ENCODE measurements at places on chromosomes 2 and 18.

DNA sequence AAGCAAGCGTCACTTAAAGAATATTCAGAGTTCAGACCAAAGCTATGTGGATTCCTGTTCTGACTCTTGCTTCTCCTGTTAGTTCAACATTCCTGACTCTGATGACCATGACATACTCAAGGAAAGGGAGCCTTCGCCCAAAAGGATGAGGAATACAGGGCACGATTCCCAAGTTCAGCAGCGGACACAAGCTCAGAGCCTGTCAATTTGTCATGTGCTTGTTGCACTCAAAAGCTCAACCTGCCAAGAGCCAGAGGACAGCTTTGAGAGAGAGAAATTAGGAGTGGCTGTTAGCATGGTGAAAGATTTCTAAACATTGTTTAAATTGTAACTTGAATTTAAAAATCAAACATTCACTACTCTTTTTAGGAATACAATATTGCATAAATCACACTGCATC, 33.3 kb downstream of the APLF start:
- DNase-seq: no peak

- DNase-seq: no peak
Measured at GRCh38 chr18:41553716-41554115, 401.3 kb upstream of the PIK3C3 start.

DNA sequence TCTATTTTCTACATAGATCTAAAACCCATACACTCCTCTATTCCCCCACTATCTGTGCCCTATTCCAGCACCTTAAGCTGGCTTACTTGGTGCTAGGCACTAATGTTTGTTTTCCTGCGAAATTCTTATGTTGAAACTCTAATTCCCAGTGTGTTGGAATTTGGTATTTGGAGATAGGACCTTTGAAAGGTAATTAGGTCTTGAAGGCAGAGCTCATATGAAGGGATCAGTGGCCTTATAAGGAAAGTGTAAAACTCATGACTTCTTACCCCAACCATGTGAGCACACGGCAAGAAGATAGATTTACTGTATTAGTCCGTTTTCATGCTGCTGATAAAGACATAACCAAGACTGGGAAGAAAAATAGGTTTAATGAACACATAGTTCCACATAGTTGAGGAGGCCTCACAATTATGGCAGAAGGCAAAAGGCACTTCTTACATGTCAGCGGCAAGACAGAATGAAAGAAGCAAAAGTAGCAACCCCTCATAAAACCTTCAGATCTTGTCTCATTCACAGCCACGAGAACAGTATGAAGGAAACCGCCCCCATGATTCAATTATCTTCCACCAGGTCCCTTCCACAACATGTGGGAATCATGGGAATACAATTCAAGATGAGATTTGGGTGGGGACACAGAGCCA, 10.5 kb upstream of the LRATD1 start:
- DNase-seq: no peak

DNA sequence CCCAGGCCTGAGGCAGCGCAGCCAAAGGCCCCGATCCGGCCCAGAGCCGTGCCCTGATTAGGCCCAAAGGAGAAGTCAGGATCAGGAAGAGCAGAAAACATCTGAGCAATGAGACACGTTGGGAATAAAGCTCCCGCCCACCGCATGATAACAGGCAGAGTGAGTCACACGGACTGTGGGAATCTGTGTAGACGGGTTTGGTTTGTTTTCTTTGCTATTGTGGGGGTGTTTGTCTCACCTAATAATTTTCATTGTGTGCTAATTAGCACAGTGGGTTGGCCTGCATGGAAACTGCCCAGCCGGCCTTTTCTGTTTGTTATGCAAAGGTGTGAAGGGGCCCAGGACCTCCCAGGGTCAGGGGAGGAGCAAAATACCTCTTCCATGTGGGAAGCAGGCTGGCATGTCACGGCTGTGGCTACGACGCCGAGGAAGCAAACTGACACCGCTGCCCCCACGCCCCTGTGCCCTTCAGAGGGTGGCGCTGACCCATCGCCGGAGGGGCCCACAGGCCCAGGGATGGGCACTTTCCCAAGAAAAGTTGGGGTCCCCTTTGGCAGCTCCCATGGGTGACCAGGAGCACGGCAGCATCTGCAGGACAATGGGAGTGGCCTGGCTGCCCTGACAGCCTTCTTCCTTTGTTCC, 68.4 kb upstream of the CTDP1 start:
- DNase-seq: no peak

DNA sequence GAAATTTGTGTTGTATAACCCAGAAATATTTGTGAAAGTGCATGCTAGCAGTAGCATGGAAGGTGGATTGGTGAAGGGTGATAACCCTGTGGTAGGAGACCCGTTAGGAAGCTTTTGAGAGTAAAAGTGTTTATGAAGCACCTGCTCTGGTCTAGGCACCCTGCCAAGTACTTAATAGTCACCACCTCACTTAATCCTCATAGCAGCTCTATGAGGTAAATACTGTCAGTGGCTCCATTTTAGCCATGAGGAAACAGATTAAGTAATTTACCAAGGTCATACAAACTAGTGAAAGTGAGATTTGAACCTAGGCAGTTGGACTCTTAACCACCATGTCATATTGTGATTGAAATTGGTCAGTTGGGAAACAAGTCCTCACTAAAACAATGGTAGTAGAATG, 66.8 kb downstream of the TET3 start:
- no peak for DNase-seq

- DNase-seq: no peak
Measured at GRCh38 chr2:183937220-183937619, 661.1 kb upstream of the ZNF804A start.

- no peak for DNase-seq
Measured at GRCh38 chr18:23196119-23197007, 61.1 kb downstream of the CABLES1 start.

DNA sequence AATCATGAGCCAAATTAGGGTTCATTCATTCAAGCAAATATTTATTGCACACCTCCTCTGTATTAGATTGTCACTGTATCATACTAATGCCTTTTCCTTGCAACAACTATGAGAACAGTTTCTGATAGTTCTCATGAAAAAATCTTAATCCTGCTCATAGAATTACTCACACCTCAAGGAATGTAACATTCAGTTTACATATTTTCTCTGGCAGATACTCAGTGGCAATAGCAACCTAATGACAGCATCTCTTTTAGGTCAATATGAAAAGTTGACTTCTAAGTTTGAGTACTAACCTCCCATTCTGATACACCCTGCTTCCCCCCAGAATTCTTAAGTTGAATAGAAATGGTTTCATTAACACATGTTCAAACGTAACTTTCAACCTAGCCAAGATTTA, 132.0 kb downstream of the VWC2L start:
- no peak for DNase-seq

DNA sequence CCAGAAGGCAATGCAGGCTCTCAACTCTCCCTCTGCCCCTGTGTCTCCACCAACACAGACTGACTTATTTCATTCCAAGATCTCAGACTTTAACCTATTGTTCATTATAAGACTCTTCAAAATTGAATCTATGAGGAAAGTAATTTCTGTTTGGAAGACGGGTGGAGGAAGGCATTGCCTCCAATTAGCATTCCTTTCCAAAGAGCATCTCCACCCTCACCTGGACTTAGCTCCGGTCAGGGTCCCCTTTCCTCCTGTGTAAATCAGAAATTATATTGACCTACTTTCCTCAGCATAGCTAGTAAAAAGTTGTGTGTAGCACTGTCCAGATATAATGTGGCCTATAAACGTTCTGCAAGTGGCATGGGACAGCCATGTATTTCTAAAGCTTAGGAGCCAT, 230.4 kb upstream of the ACVR2A start:
- no peak for DNase-seq

DNA sequence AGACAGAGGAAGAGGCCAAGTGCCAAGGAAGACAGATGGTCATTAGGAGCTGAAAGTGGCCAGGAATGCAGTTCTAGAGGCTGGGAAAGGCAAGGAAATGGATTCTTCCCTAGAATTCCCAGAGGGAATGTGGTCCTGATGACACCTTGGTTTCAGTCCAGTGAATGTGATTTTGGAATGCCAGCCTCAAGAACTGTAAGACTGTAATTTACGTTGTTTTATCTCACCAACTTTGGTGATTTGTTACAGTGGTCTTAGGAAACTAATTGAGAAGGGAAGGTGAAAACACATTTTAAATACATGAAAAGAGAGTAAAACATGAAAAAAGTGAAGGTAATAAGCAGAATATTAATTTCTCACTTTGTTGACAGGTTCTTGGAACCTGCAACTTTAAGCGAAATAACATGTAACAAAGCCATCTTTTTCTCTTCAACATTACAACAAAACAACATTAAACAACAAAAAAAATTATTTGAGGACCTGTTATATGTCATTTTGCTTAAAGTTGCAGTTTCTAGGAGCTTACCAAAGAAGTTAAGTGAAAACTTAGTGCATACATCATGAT, 370.2 kb downstream of the METTL4 start:
- no peak for DNase-seq

- no peak for DNase-seq
Measured at GRCh38 chr2:146992466-146992865, 852.4 kb upstream of the ACVR2A start.

- no peak for DNase-seq
Measured at GRCh38 chr2:143083636-143084035, 45.6 kb upstream of the ARHGAP15 start.

DNA sequence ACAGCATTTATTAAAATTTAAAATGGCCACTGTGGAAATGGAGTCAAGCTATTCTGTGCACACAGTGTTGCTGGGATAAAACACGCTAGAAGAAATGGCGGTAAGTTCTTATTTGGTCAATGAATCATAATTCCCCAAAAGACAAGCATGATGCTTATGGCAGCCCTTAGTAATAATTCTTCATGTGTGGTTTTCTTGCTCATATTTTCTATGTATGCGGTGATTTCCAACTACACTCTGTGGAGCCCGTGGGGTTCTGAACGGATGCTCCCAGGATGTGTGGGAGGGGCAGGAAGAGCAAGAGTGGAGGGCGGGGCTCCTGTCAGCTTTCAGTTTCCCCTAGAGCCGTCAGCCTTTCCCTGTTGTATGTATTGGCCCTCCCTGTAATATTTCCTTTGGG, 91.7 kb upstream of the RMDN2 start:
- no peak for DNase-seq

DNA sequence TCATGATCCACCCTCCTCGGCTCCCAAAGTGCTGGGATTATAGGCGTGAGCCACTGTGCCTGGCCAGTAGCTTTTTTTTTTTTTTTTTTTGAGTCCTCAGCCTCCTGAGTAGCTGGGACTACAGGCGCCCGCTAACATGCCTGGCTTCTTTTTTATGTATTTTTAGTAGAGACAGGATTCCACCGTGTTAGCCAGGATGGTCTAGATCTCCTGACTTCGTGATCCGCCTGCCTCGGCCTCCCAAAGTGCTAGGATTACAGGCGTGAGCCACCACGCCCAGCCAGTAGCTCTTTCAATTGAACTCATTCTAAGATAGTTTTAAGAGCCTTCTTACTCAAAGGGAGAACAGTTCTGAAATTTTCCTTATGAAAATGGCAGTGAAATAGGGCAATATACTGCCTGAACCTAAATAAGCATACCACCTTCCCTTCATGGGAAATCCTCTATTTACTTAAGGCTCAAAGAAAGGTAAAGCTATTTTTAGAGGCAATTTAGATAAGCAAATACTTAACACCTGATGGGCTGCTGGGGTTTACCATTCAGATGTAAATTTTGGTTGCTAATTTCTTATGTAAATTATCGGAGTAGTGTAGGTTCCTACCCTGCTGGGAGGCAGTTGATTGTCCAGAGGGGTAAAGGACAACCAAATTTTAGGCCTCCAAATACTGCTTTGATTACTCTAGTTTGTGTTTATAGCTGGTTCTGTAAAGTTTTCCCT, 144.7 kb downstream of the GREB1L start:
- no peak for DNase-seq

DNA sequence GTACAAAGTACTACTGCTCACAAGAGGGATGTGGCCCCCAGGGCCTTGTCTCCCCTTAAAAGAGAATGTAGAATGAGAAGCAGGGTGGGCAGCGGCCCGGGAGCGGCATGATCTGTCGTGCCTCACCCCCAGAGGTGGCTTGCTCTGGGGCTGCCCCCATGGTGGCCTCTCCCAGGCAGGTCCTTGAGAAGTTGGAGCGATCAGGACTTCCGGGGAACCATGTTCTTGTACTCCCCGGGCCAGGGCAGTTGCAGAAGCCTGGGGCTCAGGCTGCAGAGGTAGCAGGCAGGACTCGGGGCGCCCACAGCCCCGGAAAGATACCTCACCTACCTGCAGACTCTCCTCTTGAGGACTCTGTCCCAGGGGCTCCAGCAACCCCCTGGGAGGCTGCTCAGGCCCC, 62.6 kb downstream of the CYP26B1 start:
- no peak for DNase-seq

DNA sequence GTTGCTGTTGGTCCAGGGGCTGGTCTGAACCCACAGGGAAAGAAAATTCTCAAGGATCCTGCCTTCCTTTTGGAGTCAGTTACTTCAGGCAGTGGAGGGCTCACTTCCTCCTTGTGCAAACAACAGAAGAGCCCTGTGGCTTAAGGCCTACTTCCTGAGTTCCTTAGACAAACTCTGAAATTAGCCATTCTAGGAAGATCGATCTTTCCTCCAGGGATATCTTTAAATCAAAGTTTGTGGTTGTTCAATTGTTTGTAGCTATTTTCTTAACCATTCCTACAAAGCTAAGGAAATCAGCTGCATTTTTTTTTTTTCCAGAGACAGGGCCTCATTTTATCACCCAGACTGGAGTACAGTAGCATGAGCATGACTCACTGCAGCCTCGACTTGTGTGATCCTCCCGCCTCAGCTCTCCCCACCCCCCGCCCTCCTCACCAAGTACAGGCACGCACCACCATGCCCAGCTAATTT, 156.0 kb downstream of the TANC1 start:
- no peak for DNase-seq

- DNase-seq: no peak
Measured at GRCh38 chr2:234165421-234165820, 114.9 kb downstream of the SPP2 start.

GRCh38 chr2:238053191-238053776, 7.5 kb upstream of the SCLY start:
- no peak for DNase-seq

All from naive B cell (primary cell).